Daoy (cell line): ENCODE measurements at places on chromosomes 12 and 14.

GRCh38 chr12:13962699-13963098, 18.7 kb downstream of the GRIN2B start:
- peak; percentile 69 for DNase-seq

DNA sequence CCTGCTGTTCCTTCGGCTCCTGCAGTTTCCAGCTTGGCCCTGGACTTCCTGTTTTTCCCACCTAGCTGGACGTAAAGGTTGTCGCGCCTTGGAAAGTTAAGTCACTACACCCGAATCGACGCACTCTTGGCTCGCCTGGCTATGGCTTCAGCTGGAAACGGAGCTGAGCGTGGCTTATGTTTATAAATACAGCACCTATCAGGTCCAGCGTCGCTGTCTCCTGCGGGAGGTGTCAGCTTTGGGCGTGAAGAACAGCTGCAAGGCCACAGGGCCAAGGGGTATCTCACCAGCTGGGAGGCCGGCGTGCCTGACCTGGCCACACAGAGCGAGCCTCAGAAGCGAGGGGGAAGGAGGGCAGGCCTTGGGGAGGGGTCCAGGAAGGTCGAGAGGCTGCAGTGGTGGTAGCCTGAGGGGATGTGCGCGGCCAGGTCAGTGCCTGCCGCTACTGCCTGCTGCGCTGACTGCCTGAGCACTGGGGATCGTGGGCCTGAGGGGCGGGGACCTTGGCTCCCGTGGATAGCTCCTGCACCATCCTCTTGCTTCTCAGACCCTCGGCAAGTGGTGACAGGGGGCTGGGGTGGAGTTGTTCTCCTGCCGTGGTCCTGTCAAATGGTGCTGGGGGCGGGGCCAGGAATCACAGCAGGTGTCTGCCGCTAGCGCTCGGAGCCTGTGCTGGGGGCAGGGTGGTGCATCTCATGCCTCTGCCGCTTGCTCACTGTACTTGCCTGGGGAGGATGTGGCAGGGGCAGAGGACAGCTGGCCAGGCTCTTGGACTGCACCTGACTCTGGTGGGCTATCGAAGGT, 12.5 kb downstream of the PACS2 start:
- no peak for DNase-seq

GRCh38 chr12:50745861-50746260, 18.0 kb upstream of the ATF1 start:
- DNase-seq: no peak

GRCh38 chr12:125451408-125451807, 386.2 kb downstream of the AACS start:
- DNase-seq: no peak

- no peak for DNase-seq
Measured at GRCh38 chr12:103546959-103547358, 40.1 kb upstream of the STAB2 start.

DNA sequence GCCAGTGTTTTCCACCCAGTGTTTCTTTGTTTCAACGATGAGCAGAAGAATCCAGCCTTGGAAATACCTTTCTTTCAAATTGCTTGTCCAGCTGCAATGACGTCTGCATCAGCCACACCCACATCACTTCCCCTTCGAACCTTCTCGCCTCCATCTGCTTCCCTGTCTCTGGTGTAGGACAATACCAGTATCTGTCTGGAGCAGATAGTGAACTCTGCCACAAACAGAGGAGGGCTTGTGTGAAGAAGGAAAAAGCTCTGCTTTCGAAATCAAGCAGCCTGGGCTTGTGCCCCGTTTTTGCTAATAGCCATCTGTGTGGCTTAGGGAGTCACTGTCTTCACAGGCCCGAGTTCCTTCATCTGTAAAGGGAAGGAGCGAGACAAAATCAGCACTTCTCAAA, 415.4 kb downstream of the ZFP36L1 start:
- peak; percentile 62 for DNase-seq

DNA sequence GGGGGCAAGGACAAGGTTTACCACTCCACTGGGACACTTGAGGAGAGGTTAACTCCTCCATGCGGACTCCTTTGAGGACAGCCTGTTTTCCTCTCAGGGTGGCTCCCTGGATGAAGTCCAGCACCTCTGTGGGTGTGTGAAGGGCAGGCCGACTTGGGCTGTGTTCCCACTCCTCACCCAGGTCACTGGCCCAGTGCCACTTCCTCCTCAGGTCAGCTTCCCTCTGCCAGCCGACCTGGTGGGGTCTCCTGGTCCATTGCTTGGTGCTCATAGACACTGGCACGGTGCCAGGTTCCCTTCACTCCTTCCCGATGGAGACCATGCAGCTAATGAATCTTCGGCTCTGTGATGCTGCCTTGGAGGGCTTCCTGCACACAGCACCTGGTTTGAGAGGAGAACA, 146.4 kb upstream of the RTL1 start:
- no peak for DNase-seq

DNA sequence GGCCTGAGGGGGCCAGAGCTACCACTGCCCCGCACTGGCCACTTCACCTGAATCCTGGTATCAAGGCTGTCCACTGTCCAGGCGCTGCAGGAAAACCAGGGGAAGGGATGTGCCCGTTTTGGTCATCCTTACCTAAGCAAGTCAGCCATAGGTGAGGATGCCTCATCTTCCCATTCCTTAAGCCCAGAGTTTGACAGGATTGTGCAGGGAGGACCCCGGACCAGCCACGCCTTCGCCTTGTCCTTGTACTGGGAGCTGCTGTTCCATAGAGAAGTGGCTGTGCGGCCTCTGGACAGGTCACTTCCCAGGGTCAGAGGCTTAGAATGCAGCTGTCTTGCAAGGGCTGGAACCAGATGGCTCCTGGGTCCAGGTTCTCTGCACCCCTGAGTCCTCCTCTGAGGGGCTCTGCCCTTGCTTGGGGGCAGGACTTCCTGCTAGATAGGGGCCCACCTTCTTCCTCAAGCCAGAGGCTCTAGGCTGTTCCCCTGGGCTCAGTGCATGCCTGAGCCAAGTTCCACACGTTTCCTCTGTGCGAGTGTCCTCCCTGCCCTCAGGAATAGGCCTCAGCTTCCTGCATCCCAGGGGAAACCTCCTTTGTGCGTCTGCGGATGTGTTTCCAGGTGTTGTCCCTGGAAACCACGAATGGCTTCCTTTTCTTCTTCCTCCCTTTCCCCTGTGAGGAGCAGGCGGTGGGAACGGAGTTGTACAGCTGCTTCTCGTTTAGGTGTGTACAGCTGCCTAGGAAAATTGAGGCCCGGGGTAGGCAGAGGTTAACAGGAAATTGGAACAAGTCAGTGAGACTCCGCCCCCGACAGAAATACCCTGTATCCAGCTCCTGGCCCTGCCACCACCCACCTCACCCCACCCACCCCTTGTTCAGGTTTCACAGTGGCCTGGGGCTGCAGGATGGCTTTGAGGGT, 54.3 kb upstream of the RIN3 start:
- DNase-seq: no peak

GRCh38 chr14:52863334-52863700, 71.9 kb upstream of the GNPNAT1 start:
- no peak for DNase-seq

DNA sequence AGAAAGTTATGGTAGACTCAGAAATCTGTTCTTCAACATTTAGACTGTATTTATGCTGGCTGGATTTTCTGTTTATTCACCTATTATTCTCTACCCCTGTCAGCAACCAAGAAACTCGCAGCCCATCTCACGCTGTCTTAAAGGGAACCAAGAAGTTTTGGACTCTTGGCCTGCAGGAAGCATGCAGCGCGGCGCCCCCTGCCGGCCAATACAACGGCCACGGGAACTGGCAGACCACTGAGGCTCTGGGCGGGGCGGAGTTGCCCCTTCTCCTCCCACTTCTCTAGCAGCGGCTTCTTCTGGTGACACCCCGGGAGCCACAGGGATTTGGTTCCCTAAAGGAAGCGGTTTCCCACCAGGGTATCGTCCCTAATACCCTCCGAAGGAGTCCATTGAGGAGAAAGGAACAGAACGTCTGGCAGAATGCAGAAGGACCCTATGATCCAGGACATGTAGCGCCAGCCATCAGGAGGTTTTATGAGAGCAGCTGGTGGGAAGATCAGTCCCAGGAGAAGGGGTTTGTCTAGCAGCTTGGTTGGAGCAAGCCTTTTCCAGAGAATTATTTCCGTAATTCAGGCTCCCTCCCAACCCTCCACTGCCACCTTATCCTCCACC, 21.0 kb upstream of the RNASE2 start:
- peak; percentile 71 for DNase-seq

GRCh38 chr14:49934646-49935045, 41.8 kb downstream of the ARF6 start:
- DNase-seq: no peak

DNA sequence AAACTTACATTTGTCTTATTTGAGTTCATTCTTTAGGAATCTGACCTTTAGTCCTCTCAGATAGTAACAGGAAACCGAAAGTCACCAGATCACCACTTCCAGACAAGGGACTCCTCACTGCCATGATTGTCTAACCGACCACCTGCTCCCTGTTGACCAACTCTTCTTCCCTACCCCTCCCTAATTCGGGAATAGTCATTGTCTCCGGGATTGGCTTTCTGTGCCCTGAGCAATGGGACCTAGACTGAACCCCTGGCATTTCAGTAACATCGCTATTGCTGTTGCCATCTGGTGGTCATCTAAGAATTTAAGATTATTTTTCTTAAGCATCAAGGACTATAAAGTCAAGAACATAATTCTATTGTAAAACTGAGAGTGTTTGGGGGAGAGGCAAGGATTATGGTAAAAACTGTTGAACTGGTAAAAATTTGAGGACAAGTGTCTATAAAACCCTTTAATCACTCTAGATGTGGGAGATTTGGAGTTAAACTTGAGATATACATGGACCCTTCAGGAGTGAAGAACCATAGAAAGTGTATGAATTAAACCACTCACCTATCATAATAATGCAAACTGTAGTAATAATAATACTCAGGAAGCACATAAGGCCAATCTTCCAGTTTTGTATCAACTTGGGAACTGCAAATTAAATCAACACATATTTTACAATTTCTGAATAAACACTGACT, 6.3 kb downstream of the CLEC2A start:
- peak; percentile 1 for DNase-seq

DNA sequence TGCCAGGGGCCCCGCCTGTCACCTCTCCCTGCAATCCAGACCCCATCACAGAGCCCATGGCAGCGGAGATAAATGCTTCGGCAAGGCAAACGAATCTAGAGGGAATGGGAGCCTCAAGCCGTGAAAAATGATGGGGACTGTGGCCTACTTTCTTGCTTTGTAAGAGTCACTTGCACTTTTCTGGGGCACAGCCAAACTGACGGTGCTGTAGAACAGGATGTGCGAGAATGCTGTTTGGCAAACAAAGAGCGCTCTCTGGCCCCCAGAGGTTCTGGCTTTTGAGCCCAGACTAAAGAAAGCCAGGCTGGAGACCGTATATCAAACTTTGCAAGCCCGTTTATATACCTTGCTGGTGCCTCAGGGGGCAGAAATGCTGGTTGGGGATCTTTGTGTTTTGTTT, 108.7 kb downstream of the CACNA1C start:
- DNase-seq: no peak

DNA sequence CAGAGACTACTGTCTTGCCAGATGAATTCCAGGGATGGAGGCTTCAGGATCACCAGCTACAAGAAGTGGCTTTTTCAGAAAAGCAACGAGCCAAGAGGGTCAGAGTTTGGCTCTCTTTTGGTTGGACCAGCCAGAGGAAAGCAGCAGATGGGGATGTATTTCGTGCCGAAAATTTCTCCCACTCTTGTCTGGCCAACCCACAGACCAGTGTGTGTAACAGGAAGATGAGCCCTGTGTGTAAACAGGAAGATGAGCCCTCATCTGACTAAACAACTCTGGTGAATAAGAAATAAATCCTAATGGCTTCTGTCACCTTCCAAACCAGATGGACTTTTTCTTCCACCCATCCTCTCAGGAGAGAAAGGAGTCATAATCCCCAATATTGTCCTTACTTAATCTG, 13.1 kb downstream of the GPR68 start:
- no peak for DNase-seq

GRCh38 chr12:92185052-92185451, 39.4 kb upstream of the BTG1 start:
- DNase-seq: no peak

DNA sequence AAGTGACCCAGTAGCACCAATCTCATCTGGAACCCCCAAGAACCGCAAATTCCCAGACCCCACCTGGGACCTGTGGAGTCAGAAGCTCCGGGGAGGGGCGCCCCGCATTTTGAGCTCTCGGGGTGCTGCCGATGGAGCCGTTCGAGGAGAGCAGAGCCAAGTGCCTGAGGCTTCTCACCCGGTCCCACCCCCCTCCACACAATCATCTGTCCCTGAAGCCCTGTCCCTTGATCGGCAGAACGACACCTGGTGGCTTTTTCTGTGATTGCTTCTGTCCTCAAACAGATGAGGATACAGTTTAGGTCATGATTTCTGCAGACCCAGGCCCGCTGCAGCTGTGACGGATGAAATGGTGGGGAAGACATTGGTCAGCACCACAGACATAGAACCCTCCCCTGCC, 74.7 kb downstream of the NOC4L start:
- no peak for DNase-seq

- DNase-seq: no peak
Measured at GRCh38 chr14:20490563-20490962, 14.8 kb upstream of the RNASE10 start.

- no peak for DNase-seq
Measured at GRCh38 chr12:93468008-93468371, 676 bp downstream of the MRPL42 start.

DNA sequence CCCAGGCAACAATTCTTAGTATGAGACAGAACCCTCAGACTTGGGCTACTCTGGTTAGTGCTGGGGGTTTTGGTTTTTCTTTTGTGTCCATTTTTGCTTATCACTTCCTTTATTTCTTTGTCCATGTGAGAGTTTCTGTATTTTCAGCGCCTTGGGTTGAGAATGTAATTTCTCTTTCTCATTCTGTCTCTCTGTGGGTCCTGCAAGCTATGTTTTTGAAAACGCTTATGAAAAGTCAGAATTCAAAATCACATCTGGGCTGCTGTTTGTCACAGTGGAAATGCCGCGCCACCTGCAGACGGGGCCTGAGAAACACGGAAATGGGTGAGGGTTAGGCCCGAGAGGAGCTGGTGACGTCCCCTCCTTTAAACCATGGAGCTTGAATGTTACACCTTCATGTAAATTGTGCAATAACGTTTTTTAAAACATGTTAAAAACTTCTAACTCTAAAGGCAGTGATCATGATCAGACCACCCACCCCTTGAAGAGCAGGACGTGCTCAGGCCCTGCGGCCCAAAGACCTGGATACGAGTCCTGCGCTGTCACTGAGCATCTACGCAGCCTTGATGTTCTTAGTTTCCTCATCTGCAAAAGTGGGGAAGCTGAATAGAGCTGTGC, 26.1 kb downstream of the JDP2 start:
- no peak for DNase-seq

GRCh38 chr14:23322568-23323517, 1.6 kb downstream of the PABPN1 start:
- no peak for DNase-seq
